ENCODE measurements at places on chromosomes 1 and 21.

DNA sequence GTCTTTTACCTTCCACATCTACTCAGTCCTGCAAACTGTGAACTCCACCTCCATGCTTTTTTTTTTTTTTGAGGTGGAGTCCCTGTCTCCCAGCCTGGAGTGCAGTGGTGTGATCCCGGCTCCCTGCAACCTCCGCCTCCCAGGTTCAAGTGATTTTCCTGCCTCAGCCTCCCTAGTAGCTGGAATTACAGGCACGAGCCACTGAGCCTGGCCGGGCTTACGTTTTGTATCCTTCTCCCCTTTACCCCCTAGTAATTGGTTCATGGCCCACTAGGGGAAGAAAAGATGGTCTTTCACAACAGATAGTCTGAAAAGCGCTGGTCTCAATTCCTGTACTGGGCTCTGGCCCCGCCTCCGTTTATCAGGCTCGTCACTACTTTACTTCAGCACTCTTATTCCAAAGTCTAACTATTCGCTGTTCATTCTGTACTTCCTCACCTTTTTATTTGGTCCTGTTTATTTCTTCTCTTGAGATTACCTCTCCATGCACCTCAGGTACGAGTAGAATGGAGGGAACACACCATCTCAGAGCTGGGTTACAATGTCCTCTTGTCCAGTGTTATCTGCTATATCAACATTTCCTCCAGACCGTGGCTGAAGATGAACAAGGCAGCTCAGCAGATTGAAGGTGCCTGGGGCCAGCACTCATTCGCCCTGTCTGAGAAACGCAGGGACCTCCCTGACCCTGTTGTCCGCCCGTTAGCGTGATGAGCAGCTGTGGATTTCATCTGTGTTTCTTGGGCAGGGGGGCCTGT lies 16.2 kb downstream of the CNST start:
- no peaks in the 10 kb centered on the region for H3K27me3 ChIP-seq
- H3K4me3 ChIP-seq: no peak overlapping the region
- H3K36me3 ChIP-seq: peaks cover 19% of the 10 kb centered on the region
- H3K27ac ChIP-seq: no peak overlapping the region
- no peak for DNase-seq

DNA sequence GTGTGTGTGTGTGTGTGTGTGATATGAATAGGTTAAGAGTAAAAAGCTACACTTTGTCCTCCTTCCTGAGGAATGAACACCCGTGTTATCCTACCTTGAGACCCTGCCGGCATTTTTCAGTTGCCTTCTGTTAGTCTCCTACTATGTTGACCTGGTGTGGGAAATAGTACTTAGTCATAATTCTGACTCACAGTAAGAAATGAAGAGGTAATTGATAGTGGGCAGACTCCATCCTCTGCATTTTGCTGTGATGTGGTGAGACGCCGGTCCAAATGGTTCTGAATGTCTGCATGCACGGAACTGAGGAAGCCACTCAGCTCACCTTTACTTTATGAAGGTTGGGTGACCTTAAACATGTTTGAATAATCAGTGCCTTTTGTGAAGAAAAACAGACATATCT lies 12.6 kb downstream of the CD101 start:
- no peak overlapping the region for H3K4me3 ChIP-seq
- peaks cover 58% of the 10 kb centered on the region for H3K4me1 ChIP-seq
- H3K27me3 ChIP-seq: no peaks in the 10 kb centered on the region
- peak overlapping the region; percentile 33 for H3K27ac ChIP-seq

DNA sequence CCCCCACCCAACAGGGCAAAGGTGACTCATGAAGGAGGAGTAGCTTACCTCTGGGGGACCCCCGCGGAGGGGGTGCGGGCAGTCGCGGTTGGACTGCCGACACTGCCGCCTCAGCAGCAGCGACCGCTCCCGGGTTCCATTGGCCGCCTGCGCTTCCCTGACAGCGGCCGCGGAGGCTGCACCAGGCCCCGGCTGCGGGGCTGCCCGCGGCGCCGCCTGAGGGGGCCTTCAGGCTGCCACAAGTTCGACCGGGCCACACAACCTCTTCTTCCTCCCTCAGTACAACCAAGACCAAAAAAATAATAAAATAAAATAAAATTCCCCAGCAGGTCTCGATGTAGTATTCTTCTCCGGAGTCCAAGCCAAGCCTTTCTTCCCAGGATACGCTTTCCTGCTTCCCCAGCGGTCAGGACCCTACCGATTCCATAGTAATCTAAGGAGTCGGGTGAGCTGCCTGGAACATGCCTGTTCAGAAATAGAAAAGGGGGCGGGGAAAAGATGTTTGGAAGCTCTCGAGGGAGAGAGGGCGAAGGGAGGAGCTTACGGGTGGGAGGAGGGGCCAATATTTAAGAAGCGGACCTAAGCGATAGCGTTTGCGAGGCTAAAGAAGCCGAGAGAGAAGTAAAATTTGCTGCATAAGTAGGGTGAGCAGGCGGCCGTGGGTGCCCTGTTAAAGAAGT lies at the start of gene PI4KB:
Gene PI4KB (minus strand): TSS at position 194 of the 680 bp plus-strand sequence. CDS start 10,935 bp downstream, outside the sequence.
- H3K4me3 ChIP-seq: peak within 1 kb of the TSS; percentile 92
- H3K36me3 ChIP-seq: peaks cover 25% of the 10 kb centered on the region
- peak within 1 kb of the TSS; percentile 95 for H3K27ac ChIP-seq
- H3K27me3 ChIP-seq: no peaks in the 10 kb centered on the region
- H3K4me1 ChIP-seq: peaks cover 30% of the 10 kb centered on the region

DNA sequence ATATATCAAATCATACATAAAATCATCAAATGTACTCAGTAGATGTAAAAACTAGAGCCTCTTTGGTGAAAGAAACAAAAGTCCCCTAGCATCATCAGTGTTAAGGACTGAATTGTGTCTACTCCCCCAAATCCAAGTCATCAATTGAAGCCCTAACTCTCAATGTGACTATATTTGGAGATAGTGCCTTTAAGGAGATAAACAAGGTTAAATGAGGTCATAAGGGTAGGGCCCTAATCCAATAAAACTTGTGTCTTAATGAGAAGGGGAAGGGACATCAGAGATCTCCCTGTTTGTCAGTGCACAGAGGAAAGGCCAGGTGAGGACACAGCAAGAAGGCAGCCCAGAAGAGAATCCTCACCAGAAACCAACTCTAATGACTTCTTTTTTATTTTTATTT lies 33.5 kb downstream of the USP24 start:
- no peaks in the 10 kb centered on the region for H3K27me3 ChIP-seq
- H3K36me3 ChIP-seq: peaks cover 39% of the 10 kb centered on the region
- no peak overlapping the region for H3K4me3 ChIP-seq
- DNase-seq: no peak
- no peak overlapping the region for H3K27ac ChIP-seq

DNA sequence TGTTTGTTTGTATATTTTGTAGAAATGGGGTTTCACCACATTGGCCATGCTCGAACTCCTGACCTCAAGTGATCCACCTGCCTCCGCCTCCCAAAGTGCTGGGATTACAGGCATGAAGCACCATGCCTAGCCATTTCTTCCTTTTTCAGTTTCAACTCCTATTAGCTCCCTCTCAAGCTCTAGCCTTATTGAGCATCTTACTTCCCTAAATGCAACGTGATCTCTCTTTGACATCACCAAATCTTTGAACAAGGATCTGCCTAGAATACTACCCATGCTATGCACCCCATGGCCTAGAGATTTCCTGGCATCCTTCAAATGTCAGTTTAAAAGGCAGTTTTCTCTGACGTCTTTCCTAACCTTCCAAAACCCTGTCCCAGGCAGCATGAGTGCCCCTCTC lies 91.1 kb upstream of the NR5A2 start:
- H3K27me3 ChIP-seq: peaks cover 41% of the 10 kb centered on the region
- no peak for DNase-seq
- no peak overlapping the region for H3K27ac ChIP-seq
- H3K36me3 ChIP-seq: peaks cover 2% of the 10 kb centered on the region
- H3K4me3 ChIP-seq: no peak overlapping the region

- no peak for DNase-seq
- H3K27ac ChIP-seq: no peak overlapping the region
- no peaks in the 10 kb centered on the region for H3K27me3 ChIP-seq
- H3K4me1 ChIP-seq: peaks cover 19% of the 10 kb centered on the region
- H3K36me3 ChIP-seq: no peaks in the 10 kb centered on the region
Observed at GRCh38 chr21:42091899-42092508, 20.9 kb downstream of the UMODL1 start.

DNA sequence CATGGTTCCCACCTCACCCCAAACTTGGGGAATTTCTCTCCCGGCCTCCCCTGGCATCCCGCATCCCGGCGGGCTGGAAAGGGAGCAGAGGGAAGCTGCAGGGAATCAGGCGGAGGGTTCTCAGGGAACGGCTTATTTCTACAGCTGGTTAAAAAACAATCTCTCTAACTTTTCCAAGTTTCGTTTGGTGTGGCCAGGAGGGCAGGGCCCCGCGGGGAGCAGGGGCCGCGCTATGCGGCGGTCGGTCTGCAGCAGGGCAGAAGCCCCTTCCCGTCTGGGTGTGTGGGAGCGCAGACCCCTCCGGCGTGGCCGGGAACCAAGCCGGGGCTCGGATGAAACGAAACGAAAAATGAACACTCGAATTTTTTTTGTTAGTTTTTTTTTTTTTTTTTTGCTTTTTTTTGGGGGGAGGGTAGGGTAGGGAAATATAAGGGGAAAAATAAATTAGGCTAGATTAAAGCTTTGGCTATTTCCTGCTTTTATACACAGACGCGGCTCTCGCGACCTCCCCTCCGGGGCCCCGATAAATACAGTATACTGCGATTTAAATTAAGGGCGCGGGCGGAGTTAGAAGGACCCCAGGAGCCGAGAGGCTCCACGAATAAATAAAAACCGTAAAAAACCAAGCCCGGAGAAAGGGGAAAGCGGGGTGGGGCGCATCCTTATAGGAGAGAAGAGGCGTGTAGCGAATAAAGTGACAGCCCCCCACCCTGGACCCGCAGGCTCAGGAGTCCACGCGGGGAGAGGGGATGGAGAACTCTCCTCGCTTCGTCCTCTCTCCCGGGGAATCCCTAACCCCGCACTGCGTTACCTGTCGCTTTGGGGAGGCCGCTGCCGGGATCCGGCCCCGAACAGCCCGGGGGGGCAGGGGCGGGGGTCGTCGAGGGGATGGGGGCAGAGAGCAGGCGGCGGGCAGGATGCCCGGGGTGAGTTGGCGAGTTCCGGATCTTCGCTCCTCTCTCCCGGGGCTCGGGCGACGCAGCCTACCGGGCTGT lies 2.1 kb downstream of the POU3F1 start:
- no peak for DNase-seq
- peak overlapping the region; percentile 57 for H3K4me3 ChIP-seq
- peaks cover 11% of the 10 kb centered on the region for H3K4me1 ChIP-seq
- no peak overlapping the region for H3K27ac ChIP-seq
- H3K27me3 ChIP-seq: peaks cover 57% of the 10 kb centered on the region

GRCh38 chr1:184686540-184686939 lies 68.1 kb downstream of the EDEM3 start:
- no peaks in the 10 kb centered on the region for H3K4me1 ChIP-seq
- no peaks in the 10 kb centered on the region for H3K36me3 ChIP-seq
- DNase-seq: no peak
- H3K4me3 ChIP-seq: no peak overlapping the region

DNA sequence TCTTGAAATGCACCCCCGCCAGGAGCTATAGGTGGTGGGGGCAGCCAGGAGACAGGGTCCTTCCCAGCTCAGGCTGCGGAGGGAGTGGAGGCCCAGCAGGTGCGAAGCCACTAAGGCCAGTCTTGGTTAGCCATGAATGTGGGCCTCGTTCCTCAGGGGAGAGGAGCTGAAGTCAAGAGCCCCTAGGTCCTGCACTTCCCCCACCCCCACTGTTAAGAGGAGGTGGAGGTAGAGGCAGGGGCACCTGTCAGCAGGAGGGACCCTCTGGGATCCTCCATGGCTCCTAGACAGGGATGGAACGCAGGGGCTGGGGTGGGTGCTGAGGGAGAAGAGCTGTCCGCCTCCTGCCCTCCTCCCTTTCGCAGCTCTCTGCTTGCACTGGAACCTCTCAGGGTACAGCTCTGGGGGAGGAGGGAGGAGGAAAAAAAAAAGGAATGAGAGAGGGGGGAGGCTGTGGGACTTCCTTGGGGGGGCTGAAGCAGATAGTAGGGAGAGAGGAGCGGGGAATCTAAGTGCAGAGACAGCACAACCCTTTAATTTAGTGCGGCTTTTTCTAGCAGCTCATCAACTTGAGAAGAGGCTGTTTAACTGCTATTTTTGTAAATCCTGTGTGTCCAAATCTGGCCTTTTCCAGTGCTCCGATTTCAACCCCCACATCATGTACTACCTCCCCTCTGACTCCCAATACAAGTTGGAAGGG lies 37.0 kb downstream of the MATN1 start:
- no peak overlapping the region for H3K4me3 ChIP-seq
- peaks cover 33% of the 10 kb centered on the region for H3K27me3 ChIP-seq
- H3K4me1 ChIP-seq: peaks cover 3% of the 10 kb centered on the region

GRCh38 chr21:30733026-30733425 lies 14.0 kb downstream of the KRTAP21-2 start:
- no peak overlapping the region for H3K27ac ChIP-seq
- no peaks in the 10 kb centered on the region for H3K36me3 ChIP-seq
- peaks cover 6% of the 10 kb centered on the region for H3K27me3 ChIP-seq
- H3K4me1 ChIP-seq: no peaks in the 10 kb centered on the region
- no peak for DNase-seq

DNA sequence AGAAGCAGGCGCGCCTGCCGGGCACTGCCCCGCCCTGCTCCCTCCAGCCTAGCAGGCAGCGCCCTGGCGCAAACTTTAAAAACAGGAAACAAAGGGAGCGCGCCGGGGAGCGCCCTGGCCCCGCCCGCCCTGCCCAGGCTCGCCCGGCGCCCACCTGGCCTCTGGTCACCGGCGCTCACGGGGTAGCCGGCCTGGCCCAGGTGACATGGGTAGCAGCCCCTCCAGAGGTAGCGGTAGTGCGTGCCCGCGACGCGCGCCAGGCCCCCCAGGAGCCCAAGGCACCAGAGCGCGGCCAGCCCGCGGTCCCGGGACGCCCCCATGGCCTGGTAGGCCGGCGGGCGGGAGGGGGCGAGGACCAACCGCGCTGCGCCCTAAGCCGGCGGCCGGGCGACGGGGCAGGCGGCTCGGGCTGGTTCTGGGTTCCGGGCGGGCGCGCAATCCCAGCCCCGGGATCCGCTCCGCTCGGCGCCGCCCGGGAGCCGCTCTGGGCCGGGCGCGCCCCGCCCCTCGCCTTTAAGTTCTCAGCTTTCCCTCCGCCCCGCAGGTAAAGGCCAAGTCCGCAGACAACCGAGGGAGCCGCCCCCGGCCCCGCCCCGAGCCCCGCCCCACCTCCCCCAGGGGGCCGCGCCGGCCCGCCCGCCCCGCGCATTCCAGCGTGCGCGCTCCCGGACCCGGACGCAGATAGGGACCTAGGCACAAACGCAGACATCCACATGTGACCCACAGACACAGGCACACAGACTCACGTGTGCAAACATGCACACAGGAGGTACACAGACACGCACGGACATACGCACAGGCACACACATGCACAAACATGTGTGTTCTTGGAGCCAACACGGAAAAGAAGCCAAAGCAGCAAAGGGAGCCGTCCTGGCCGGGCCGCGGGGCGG lies 76.7 kb downstream of the ARHGEF16 start:
- H3K27ac ChIP-seq: peak overlapping the region; percentile 87
- peak; percentile 88 for DNase-seq
- peaks cover 13% of the 10 kb centered on the region for H3K4me1 ChIP-seq

- H3K4me3 ChIP-seq: no peak overlapping the region
- H3K27me3 ChIP-seq: no peaks in the 10 kb centered on the region
- no peak for DNase-seq
Observed at GRCh38 chr1:30043731-30044408, 679.5 kb downstream of the MATN1 start.

- H3K27me3 ChIP-seq: peaks cover 10% of the 10 kb centered on the region
- H3K27ac ChIP-seq: no peak overlapping the region
- H3K4me3 ChIP-seq: no peak overlapping the region
- no peaks in the 10 kb centered on the region for H3K4me1 ChIP-seq
Observed at GRCh38 chr1:57894315-57894714, 470.5 kb upstream of the DAB1 start.

All from activated CD4-positive, alpha-beta T cell treated with anti-CD3 and anti-CD28 coated beads for 36 hours (primary cell).